ENCODE measurements at places on chromosomes 7 and 10. TPM values are rescaled to one million over a fixed set of nuclear protein-coding genes. Genes with fewer than 3 reads are reported as not detected.

GRCh38 chr10:361203-362081 is 226.2 kb downstream of the ZMYND11 start:
- DNase-seq: no peak

DNA sequence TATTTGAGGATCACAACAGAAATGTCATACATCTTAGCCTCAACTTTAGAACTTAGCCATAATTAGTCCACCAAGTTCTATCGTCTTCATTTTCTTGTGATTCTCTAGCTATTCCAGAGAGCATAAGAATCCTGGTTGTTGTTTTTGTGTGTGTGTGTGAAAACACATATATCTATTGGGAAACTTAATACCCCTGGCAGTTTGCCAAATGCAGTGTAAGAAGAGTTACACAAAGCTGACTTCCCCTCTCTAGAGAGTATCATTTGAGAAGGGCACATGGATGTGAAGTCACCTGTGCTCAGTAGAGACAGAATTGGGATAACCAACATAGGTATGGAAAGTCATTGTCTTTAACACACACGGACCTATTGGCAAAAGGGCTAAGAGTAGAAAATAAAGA is 19.3 kb downstream of the FOXI2 start:
- DNase-seq: no peak

GRCh38 chr7:17312641-17313040 is 14.2 kb downstream of the AHR start:
- DNase-seq: no peak

GRCh38 chr10:108452533-108452932 is 1288.0 kb upstream of the SORCS1 start:
- DNase-seq: no peak

Gene GPR37
- 1.8 TPM for total RNA-seq

GRCh38 chr7:2062648-2063047 is 170.1 kb downstream of the MAD1L1 start:
- no peak for DNase-seq

DNA sequence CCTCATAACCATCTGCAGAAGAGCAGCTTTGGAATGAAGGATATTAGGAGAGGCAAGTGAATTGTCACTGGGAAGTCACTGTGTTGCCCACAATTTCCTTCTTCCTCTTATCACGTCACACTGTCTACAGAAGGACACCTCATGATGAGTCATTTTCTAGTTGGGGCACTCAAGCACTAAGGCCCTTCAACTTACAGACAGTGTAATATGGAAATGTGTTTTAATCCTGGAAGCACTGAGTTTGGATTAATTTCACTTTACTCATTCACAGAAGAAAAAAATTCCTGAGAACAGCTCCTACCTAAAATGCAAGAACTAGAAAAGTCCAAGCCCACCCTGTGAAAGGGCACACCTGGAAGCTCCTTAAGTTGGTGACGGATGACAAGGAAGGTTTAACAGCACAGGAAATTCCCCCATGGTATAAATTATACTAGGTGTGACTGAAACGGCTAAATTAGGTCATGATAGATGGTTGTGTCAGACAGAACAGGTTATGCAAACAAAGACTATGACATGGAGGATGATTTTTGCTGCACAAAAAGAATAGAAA is 56.6 kb downstream of the PARD3 start:
- peak; percentile 94 for DNase-seq

- DNase-seq: peak; percentile 17
Observed at GRCh38 chr7:154789404-154789803, 213.5 kb downstream of the PAXIP1 start.

DNA sequence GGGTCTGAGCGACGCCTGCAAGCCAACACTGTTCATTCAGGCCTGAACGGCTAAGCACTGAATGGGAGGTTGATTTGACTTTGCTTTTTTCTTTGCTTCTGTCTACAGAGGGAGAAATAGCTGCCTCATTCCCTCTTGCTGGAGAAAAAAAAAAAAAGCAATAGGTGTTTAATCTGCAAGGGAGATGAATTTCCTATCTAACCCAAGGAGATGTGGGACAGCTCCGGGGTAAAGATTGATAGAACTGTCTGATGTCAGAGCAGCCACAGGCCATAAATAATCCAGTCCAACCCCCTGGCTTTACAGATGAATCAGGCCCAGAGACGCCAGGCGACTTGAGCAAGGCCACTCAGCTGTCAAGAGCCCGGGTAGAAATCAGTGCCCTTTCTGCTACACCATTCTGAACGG is 168.0 kb downstream of the ARHGAP12 start:
- no peak for DNase-seq

Gene CRHR2
- total RNA-seq: not detected

Gene FAM25C
- total RNA-seq: not detected

Gene PHKG1
- 3.9 TPM for total RNA-seq

Gene MICALL2
- total RNA-seq: 115 TPM

DNA sequence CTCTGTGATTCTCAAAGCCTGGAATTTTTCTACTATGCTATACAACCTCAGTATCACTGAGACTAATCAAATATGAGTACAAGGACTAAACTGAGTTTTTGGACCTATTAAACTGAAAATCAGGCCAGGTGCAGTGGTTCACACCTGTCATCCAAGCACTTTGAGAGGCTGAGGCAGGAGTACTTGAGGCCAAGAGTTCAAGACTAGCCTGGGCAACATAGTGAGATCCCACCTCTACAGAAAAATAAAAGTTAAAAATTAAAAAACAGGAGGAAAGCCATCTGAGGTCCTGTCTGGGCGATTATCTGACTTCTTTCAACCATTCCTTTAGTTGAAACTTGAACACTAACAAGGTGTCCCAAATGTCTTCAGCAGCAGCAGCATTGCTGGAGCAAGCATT is 7.0 kb downstream of the XRCC2 start:
- DNase-seq: no peak

- DNase-seq: no peak
Observed at GRCh38 chr10:130020651-130021382, 56.7 kb upstream of the EBF3 start.

GRCh38 chr10:24449321-24449740 is 240.4 kb downstream of the KIAA1217 start:
- no peak for DNase-seq

GRCh38 chr7:45940939-45941338 is 19.9 kb upstream of the IGFBP3 start:
- DNase-seq: no peak

GRCh38 chr10:62396864-62397263 is 22.7 kb downstream of the ZNF365 start:
- DNase-seq: no peak

DNA sequence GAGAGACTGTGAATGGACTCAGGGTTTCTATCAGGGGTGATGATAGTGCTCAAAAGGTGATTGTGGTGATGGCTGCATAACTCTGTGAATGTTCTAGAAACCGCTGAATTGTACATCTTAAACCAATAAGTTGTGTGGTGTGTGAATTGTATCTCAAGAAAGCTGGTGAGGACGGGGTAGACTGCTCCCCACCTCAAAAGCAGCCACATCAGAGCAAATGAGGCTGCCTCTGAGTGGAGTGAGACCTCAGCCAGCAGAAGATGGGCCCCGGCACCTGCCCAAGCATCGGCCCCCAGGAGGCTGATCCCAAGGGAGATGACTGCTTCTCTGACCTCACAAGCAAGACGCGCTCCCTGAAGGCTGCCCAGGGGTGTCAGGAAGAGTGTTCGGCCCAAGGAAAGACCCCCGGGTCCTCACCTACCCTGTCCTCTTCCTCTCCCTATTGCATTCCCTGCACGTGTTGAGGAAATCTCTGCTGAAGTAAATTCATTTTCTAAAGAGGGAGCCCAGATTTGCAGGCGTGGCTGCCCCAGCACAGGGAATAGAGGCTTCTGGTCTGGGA is 279.3 kb upstream of the SHH start:
- no peak for DNase-seq

DNA sequence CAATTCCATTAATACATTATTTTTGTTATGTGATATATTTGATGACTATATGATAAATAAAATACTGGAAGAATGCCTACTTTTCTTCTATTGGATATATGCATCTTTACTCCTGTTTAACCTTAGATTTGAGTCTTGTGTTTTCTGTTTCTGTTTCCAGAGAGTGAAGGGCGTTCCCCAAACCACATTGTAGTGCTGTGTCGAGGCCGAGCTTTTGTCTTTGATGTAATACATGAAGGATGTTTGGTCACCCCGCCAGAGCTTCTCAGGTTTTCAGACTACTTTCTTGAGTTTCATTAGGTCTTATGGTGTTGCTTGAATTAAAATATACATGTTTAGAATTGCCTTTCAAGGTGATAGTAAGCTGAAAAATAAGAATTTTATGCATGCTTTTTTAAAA is 23.8 kb downstream of the CROT start:
- no peak for DNase-seq

Gene MRLN
- not detected for total RNA-seq

GRCh38 chr10:91062091-91062490 is 141.2 kb upstream of the ANKRD1 start:
- DNase-seq: no peak

DNA sequence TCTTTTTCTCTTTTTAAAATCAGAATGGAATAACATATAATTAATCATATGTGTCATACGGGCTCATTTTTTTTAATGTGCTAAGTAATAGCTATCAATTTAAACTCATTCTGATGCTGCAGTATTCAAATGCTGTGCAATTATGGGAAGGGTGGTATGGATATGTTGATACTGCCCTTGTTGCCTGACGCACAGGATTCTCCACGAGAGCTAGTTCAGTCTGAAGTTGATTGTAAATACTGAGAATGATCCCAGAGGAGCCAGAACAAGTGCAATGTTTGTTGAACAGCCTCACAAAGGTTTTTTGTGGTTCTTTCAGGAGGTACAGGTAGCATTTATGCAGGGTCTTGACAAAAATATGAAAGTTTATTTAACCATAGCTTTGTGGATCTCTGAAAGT is 13.4 kb downstream of the NPY start:
- DNase-seq: no peak

Gene GJD4
- total RNA-seq: not detected

Gene ADAMTS14
- 2.7 TPM for total RNA-seq

DNA sequence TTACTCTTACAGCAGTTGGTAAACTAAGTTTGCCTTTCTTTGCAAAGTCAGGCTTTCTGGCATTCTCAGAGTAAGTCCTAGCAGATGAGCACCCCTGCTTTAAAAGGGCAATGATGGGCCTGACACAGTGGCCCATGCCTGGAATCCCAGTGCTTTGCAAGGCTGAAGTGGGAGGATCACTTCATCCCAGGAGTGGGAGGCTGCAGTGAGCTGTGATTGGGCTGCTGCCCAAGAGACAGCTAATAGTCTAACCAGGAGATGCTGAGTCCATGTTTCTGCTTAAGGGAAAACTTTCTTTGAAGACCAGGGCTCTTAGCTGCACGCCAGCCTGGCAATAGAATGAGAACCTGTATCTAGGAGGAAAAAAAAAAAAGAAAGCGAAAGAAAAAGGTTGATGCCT is 100.2 kb upstream of the MPP7 start:
- DNase-seq: no peak

- DNase-seq: no peak
Observed at GRCh38 chr10:48450233-48450740, 143.8 kb downstream of the MAPK8 start.

GRCh38 chr10:71696628-71697326 is 22.8 kb downstream of the C10orf105 start:
- no peak for DNase-seq

DNA sequence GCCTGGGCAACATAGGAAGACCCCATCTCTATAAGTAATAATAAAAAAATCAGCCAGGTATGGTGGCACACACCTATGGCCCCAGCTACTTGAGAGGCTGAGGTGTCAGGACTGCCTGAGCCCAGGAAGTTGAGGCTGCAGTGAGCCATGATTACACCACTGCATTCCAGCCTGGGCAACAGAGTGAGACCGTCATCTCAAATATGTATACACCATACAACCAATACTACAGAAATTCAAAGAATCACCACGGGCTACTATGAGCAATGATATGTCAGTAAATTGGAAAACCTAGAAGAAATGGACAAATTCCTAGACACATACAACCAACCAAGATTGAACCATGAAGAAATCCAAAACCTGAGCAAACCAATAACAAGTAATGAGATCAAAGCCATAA is 60.3 kb upstream of the ZC3HAV1 start:
- no peak for DNase-seq

GRCh38 chr7:140544388-140544826 is 65.1 kb upstream of the MKRN1 start:
- DNase-seq: no peak

Gene CDH23
- total RNA-seq: 13.3 TPM

DNA sequence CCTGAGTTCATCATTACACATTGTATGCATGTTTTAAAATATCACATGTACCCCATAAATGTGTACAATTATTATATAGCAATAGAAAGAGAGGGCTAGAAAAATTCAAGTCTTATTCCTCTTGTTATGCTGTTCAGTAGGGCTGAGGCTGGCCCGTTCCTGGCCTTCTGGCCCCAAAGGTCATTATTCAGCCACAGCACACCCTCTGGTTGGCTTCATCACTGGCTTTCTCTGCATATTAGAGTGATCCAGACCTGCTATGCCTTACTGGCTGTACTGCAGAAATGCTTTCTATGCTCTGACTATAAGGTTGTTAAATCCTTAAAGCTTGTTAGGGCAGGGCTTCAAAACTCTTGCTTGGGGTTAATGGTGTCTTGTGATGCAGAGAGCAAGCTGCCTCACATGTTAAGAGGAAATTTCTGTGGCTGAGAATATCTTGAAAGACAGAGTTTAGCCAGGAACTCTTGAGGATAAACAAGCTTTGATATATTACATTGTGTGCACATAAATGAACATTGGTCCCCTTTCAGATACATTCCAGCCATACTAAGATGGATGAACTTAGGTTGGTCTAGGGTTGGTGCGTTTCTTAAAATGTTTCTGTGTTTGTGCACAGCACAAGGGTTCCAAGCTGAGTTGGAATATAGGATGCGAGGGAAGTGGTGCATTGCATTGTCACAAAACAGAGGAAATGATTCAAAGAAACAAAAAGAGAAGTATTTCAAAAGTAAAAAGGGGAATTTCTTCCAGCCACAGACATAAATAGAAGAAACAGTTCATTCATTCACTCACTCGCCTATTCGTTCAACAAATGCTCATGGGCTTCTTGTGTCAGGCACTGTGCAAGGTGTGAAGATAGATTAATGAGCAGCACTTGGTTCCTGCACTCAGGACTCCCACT is 61.6 kb upstream of the WDR11 start:
- no peak for DNase-seq

- DNase-seq: no peak
Observed at GRCh38 chr10:34622945-34623344, 192.2 kb downstream of the PARD3 start.

DNA sequence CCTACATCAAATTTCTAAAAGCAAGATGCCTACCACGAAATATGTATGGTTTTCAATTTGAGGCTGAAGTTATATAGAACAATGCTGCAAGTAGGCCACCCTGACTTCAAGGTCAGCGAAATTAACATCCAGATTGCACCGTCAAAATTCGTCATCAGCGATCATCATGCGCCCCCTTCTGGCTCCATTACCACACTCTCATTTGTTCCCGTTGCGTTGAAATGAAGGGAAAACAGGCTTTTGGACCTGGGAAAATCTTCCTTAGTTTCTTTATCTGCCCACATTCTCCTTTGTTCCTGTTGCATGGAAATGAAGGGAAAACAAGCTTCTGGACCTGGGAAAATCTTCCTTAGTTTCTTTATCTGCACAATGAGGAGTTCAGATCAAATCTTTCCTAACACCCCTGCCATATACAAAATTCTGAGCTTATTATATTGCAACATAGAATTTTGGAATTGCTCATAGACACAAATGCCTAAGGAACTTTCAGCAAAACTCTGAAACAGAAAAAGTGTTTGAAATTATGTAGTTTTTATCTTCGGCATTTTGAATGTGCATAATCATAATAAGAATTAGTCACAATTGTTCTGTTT is 98.2 kb upstream of the PRKCQ start:
- no peak for DNase-seq
